ENCODE measurements at places on chromosomes 7 and 10.
A peak's percentile ranks its signal among the peaks of the same experiment; 100 is the strongest.

GRCh38 chr10:59325116-59325515 lies 37.2 kb downstream of the FAM13C start:
- no peak for DNase-seq

DNA sequence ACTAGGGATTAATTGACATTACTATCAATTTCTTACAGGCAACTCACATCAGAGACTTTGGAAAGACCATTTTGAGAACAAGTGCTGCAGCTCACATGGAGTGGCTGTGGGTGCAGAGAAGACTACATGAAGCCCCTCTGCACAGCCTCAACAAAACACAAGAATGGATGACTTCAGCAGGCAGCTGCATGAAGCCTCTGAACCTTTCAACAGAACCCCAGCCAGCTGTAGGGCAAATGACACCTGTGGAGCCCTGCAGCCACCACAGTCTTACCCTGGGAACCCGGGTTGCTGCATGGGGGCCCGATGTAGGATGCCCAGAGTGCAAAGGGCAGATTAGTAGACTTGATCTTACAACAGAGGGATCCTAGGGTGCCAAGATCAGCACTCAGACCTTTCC lies 62.0 kb upstream of the CAMK2B start:
- DNase-seq = no peak

GRCh38 chr10:55627501-55628051 lies 733.5 kb downstream of the ZWINT start:
- DNase-seq = no peak

DNA sequence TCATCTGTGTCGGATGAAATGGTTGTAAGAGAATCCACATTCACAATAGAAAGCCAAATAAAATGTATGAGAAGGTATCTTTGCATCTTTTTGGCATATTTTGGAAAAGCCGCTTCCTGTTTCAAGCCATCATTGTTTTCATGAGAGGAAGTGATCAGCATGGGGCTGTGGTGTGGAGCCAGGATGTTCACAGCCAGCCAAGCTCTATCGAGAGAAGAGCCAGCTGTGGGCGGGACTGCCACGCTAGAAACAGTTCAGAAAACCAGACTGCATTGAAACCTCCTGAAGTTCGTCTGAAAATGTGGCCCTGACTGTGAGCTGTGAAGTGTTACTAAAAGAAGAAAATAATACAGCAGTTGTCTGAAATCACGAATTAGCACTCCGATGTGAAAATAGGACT lies 21.2 kb upstream of the NPS start:
- DNase-seq = no peak

DNA sequence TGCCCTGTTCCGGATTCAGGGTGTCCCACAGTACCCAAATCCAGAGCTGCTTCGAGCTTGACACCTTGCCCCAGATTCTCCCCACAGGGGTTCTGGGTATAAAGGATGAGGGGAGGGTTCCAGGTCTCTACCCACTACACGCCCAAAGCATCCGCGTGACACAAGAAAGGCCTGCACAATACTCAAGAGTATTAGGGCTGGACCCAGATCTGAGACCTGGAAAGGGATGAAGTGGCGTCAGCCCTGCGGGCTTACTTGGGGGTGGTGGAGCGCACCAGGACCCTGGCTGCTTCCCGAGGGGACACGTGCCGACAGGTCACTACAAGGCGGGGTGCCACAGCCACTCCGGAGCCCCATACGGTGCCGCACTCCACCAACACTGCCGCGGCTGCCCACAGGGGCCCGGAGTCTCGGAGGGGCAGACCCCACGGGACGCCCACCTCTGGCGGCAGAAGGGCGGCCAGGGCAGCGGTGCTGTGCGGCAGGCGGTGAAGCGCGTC lies 1.3 kb downstream of the TYSND1 start:
- DNase-seq = no peak

DNA sequence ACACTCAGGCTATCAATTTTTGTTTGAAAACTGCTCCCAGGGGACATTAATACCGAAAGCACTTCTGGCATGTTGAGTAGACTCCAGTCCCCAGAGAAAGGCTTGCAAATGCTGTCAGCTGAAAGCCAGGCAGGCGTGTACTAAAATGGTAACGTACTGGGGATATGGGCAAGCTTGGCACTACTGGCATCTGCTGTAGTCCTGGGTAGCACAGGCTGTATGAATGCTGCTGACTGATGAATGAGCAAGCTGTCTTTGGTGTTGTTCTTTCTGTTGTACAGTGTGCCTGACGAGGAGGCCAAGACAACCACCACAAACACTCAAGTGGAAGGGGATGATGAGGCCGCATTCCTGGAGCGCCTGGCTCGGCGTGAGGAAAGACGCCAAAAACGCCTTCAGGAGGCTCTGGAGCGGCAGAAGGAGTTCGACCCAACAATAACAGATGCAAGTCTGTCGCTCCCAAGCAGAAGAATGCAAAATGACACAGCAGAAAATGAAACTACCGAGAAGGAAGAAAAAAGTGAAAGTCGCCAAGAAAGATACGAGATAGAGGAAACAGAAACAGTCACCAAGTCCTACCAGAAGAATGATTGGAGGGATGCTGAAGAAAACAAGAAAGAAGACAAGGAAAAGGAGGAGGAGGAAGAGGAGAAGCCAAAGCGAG lies 53.5 kb upstream of the AGBL3 start:
- DNase-seq = peak; percentile 83

- DNase-seq = no peak
Observed at GRCh38 chr10:119821182-119821581, 51.5 kb downstream of the MCMBP start.

DNA sequence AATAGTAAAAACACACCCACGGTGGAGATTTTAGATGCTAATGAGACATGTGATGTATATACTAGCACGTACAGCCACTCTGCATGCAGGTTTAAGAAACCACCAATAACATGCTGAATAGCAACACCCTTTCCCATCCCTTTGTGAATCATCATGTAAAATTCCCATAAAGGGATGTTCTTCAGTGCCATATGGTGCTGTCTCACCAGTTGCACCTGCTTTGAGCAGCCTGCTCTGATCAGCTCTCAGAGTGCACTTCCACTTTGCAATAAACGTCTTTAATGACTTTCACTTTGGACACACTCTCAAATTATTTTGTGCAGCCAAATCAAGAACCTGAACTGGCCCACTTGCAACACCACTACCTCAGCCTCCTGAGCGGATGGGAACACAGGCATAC lies 615.0 kb downstream of the ANKRD7 start:
- no peak for DNase-seq

DNA sequence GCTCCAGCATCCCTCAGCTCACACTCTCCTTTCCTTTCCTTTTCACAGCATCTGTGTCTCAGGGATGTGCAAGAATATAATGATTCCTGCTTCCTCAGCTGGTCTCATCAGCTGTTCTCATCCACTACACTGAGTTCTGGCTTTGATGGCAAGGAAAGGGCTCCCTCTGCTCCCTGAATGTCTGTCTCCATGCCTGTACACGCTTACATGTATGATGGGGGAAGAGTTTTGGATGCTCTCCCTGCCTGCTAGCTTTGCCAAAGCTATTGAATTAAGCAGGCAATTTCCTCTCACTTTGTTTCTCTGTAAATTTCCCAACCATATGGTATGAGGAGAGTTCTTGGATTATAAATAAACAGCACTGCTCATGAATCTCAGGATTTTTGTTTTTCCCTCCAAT lies 254.5 kb downstream of the SORCS3 start:
- no peak for DNase-seq

GRCh38 chr10:85784792-85785191 lies 581.8 kb downstream of the GRID1 start:
- DNase-seq = no peak

DNA sequence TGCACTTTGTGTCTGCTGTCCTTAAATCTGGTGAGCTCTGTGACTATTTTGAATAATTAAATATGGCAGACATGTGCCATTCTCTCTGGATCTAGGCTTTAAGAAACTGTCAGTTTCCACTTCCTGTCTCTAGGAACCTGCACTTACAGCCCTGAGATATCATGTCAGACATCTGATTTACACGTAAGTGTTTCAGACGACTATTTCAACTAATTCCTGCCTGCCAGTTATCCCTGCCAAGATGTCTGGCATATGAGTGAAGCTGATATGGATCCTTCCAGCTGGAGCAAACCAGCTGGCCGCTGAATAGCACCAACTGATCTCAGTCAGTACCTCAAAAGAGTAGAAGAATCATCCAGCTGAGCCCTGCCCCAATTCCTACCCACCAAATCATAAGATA lies 362.2 kb upstream of the SMIM30 start:
- DNase-seq = no peak

- no peak for DNase-seq
Observed at GRCh38 chr10:16789261-16789660, 28.0 kb downstream of the RSU1 start.

GRCh38 chr10:14616955-14617730 lies 157.6 kb downstream of the FAM107B start:
- DNase-seq = no peak

GRCh38 chr7:4740796-4741195 lies 34.6 kb upstream of the AP5Z1 start:
- no peak for DNase-seq

GRCh38 chr7:89511900-89512299 lies 642.4 kb upstream of the STEAP1 start:
- no peak for DNase-seq

DNA sequence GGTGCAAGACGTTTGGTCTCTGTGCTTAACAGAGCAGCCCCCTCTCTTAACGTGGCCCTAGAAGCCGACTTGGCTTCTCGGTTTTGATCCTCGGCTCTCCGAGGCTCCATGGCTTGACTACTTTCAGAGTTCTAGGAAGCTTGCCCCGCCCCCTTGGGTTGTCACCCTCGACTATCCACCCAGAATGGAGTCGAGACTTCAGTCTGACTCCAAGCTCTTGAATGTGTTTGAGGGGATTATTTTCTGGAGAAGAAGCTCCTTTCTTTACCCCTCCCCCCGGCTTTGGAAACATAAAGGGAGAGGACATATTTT lies 448 bp downstream of the SEC24C start:
- peak; percentile 61 for DNase-seq

DNA sequence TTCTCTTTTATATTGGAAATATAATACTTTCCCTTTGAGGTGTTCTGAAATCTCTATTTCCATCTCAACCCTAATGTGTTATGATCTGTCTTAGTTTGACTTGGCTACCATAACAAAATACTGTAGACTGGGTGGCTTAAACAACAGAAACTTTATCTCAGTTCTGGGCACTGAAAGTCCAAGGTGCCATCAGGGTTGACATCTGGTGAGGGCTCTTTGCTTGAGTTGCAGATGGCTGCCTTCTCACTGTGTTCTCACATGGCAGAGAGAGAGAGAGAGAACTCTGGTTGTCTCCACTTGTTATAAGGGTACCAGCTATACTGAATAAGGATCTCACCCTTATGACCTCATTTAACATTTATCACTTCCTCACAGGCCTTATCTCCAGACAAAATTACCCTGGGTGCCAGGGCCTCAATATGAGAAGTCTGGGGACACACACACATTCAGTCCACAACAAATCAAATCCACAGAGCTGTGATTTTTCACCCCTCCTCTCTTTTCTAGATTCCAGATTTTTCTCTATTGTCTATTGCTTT lies 104.5 kb downstream of the SRI start:
- DNase-seq = no peak

DNA sequence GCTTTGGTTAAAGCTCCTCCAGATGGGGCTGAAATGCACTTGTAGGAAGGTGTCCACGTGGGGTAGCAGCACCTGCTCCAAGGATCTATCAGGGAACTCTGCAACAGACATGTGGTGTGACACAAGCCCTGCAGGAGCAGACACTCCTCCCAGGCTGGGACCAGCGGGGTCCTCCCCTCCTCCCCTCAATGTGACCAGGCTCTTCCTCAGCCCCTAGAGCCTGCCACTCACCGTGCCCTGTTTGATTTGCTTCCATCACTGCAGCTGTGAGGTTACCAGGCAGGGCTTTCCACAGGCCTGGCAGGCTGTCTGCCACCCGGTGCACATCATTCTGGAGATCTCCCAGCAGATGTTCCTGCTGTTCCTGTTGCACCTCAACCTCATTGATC lies 13.4 kb downstream of the MMRN2 start:
- no peak for DNase-seq

GRCh38 chr7:8365499-8366110 lies 67.8 kb upstream of the NXPH1 start:
- DNase-seq = no peak

DNA sequence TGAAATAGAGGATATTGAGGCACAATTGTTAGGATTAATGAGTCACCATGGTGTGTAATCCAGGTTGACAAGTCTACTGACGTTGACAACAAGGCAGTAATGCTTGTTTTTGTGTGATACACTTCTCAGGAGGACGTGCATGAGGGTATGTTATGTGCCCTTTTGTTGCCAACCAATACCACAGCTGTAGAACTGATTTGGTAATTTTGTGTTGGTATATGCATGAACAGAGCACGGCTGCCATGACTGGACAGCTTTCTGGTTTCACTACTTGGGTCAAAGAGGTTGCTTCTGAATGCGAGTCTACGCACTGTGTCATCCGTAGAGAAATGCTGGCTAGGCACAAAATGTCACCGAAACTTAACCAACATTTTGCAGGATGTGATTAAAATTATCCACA lies 32.9 kb downstream of the PHTF2 start:
- DNase-seq = no peak

GRCh38 chr10:23496727-23497126 lies 57.9 kb downstream of the OTUD1 start:
- no peak for DNase-seq

DNA sequence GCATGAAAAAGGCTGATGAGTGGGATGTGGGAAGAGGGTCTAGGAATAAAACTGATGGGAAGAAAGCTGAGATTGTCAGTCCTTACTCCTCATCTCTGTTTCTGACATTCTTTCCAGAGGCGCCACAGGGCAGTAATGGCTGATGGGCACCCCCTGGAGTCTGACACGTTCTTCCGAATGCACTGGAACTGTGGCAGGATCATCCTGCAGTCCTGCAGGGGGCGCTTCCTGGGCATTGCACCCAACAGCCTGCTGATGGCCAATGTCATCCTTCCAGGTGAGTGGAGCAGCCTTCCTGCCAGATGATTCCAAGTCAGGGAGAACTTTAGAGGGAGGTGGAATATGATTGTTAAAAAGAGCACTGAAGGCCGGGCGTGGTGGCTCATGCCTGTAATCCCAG lies 4.8 kb downstream of the FSCN3 start:
- DNase-seq = no peak

- no peak for DNase-seq
Observed at GRCh38 chr10:70426823-70427222, 14.7 kb downstream of the NODAL start.

GRCh38 chr7:86155623-86156022 lies 488.1 kb upstream of the GRM3 start:
- no peak for DNase-seq

- DNase-seq = peak; percentile 7
Observed at GRCh38 chr10:14124941-14125340, 205.8 kb downstream of the FRMD4A start.
